ENCODE measurements at places on chromosomes 16 and 17. TPM values are rescaled to one million over a fixed set of nuclear protein-coding genes. Genes with fewer than 3 reads are reported as not detected.

- no peaks in the 10 kb centered on the region for H3K36me3 ChIP-seq
- no peaks in the 10 kb centered on the region for H3K27me3 ChIP-seq
- H3K27ac ChIP-seq, result no peak overlapping the region
- no peak for DNase-seq
- no peak overlapping the region for H3K4me3 ChIP-seq
Measured at GRCh38 chr16:73034374-73034773, 13.6 kb downstream of the ZFHX3 start.

DNA sequence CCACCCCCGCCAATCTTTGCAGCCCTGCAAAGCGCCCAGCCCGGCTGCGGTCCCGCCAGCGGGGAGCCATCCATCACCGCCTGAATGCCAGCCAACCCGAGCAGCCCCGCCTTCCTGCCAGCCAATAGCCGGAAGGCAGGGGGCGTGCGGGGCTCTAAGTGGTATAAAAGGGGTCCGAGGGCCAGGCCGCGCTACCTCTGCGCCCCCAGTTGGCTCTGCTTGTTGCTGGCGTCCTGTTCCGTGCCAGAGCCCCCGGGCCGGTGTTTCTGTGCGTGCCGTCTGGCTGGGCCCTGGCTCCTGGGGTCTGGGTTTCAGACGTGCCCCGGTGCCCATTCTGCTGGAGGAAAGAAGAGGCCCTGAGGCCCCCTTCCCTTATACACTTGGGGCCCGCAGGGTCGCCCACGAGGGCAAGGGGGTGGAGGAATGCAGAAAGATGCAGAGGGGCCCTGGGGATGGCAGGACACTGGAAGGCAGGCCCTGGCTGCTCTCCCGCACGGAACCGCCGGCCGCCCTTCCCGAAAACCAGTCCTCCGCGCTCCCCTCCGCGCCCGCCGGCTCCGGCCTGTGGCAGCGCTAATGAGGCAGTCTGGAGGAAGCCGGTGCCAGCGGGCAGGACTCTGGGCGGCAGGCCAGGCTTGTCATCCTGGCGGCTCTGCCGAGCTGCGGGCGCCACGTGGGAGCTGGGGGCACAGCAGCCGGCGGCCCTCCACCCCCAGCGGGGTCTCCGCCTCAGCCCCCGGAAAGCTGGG is 14.0 kb downstream of the COPZ2 start:
- H3K4me3 ChIP-seq, result peak overlapping the region; percentile 61
- H3K4me1 ChIP-seq, result peaks cover 45% of the 10 kb centered on the region
- H3K36me3 ChIP-seq, result no peaks in the 10 kb centered on the region
- H3K27me3 ChIP-seq, result no peaks in the 10 kb centered on the region

GRCh38 chr17:43662413-43663141 is 855 bp upstream of the MEOX1 start:
- DNase-seq, result no peak
- peaks cover 2% of the 10 kb centered on the region for H3K4me1 ChIP-seq
- H3K4me3 ChIP-seq, result no peak overlapping the region

DNA sequence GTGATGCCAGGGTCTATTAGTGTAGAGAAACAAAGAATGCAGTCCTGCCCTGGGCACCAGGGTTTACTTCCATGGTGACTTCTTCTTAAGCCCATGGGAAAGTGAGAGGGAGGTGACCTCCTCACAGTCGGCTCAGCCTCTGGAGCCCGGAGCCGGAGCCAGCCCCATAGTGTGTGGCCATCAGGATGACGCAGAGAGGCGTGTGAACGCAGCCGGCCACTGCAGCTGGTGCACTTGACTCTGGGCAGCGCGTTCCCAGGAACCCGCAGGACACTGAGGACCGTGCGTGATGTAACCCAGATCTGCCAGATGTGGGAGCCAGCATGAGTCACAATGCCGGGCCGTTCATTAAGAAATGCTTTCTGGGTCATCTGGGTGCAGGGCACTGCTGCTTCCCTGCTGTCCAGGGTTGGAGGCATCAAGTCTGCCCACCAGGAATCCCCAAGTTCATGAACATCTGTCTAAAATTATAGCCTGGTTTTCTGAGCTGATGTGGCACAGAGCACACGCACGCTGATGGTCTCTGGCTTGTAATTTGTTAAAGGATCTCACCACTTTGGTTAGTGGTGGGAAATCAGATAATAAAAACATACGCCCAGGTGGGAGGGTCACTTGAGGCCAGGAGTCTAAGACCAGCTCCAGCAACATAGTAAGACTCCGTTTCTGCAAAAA is 114.1 kb downstream of the PITPNC1 start:
- H3K27ac ChIP-seq, result no peak overlapping the region
- DNase-seq, result peak; percentile 87
- H3K4me1 ChIP-seq, result peaks cover 18% of the 10 kb centered on the region
- peak overlapping the region; percentile 50 for H3K4me3 ChIP-seq

The SLC7A6OS gene
- 16.4 TPM for total RNA-seq

- H3K27me3 ChIP-seq, result no peaks in the 10 kb centered on the region
- H3K27ac ChIP-seq, result no peak overlapping the region
- no peak overlapping the region for H3K4me3 ChIP-seq
- peaks cover 6% of the 10 kb centered on the region for H3K4me1 ChIP-seq
- no peaks in the 10 kb centered on the region for H3K36me3 ChIP-seq
Measured at GRCh38 chr17:44960691-44961090, 7.4 kb downstream of the C1QL1 start.

The KRTAP9-8 gene
- not detected for total RNA-seq

DNA sequence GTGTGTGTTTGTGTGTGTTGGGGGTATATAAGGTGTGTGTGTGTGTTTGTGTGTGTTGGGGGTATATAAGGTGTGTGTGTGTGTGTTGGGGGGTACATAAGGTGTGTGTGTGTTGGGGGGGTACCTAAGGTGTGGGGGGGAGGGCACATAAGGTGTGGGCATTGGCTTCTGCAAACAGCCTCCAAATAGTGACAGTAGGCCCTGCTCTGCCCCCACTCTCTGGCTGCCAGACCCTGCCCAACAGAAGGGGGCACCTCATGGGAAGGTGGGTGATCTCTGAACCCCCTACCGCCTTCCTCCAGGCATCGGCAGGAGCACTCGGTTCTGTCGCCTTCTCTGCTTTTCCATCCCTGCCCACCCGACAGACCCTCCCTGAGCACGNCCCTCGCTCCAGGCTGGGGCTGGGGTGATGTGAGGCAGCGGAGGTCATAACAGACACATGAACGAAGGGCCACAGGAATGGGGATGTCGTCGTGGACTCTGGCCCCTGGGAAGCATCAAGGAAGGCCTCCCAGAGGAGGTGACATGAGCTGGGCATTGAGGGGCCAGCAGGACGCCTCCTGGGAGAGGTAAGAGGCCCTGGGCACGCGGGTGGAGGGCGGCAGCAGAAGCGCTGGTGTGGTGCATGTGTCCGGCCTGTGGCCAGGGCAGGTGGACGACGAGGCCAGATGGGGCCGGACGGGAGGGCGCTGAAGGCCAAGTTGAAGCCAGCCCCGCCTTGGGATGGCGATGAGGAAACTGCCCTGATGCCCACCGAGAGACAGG is 136.6 kb upstream of the RPH3AL start:
- peak overlapping the region; percentile 60 for H3K27ac ChIP-seq
- H3K4me3 ChIP-seq, result peak overlapping the region; percentile 57
- no peaks in the 10 kb centered on the region for H3K36me3 ChIP-seq
- H3K27me3 ChIP-seq, result no peaks in the 10 kb centered on the region
- peaks cover 10% of the 10 kb centered on the region for H3K4me1 ChIP-seq
- DNase-seq, result peak; percentile 54

- H3K27ac ChIP-seq, result no peak overlapping the region
- DNase-seq, result no peak
- no peaks in the 10 kb centered on the region for H3K4me1 ChIP-seq
- H3K27me3 ChIP-seq, result no peaks in the 10 kb centered on the region
- H3K4me3 ChIP-seq, result no peak overlapping the region
Measured at GRCh38 chr16:50531901-50532300, 16.3 kb upstream of the NKD1 start.

The CCL8 gene
- not detected for total RNA-seq

DNA sequence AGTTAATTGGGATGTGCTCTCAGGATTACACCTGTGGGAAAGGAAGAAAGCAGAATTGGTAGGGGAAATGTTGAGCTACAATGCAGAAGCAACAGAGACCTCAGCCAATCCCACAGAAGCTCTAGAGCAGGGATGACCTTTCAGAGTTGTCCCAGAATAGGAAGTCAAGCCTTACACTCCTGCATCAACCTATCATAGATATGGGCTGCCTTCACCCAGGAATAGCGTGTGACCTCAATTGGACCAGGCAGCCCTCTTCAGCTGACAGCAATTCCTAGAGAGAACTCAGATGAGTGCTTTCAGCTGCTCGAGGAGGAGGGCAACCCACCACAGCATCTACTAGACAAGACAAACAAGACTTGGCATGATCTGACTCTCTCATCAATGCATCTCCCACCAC is 189.7 kb downstream of the TMEM132E start:
- H3K4me3 ChIP-seq, result no peak overlapping the region
- no peak for DNase-seq
- H3K27ac ChIP-seq, result no peak overlapping the region

The PRR35 gene
- total RNA-seq, result not detected

GRCh38 chr16:11621920-11622651 is 35.4 kb upstream of the LITAF start:
- no peaks in the 10 kb centered on the region for H3K36me3 ChIP-seq
- DNase-seq, result no peak
- no peak overlapping the region for H3K27ac ChIP-seq
- H3K4me1 ChIP-seq, result peaks cover 3% of the 10 kb centered on the region
- H3K27me3 ChIP-seq, result no peaks in the 10 kb centered on the region

- H3K27me3 ChIP-seq, result peaks cover 20% of the 10 kb centered on the region
- no peak for DNase-seq
- H3K4me1 ChIP-seq, result no peaks in the 10 kb centered on the region
Measured at GRCh38 chr17:9760266-9760665, 31.1 kb downstream of the DHRS7C start.

- H3K4me1 ChIP-seq, result peaks cover 57% of the 10 kb centered on the region
- H3K4me3 ChIP-seq, result peak within 1 kb of the TSS; percentile 75
- peak within 1 kb of the TSS; percentile 76 for H3K27ac ChIP-seq
- peaks cover 17% of the 10 kb centered on the region for H3K36me3 ChIP-seq
Measured at GRCh38 chr17:74212913-74213791, at the start of gene TTYH2. TSS of gene TTYH2 (plus strand) at chr17:74213571. CDS start at chr17:74213588, 17 bp downstream.

GRCh38 chr16:26963109-26963508 is 103.6 kb upstream of the C16orf82 start:
- DNase-seq, result peak; percentile 8
- no peaks in the 10 kb centered on the region for H3K36me3 ChIP-seq
- H3K27me3 ChIP-seq, result peaks cover 33% of the 10 kb centered on the region
- no peak overlapping the region for H3K4me3 ChIP-seq
- no peaks in the 10 kb centered on the region for H3K4me1 ChIP-seq

DNA sequence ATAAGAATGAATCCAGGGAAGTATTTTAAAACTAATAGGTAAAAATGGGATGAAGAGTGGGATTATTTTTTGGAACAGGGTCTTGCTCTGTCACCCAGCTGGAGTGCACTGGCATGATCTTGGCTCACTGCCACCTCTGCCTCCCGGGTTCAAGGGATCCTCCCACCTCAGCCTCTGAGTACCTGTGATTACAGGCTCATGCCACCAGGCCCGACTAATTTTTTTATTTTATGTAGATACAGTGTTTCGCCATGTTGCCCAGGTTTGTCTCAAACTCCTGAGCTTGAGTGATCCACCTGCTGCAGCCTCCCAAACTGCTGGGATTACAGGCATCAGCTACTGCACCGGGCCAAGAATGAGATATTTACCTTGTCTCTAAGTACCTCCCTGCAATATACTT is 22.1 kb downstream of the NSMCE1 start:
- no peaks in the 10 kb centered on the region for H3K27me3 ChIP-seq
- H3K36me3 ChIP-seq, result no peaks in the 10 kb centered on the region
- no peak for DNase-seq
- no peaks in the 10 kb centered on the region for H3K4me1 ChIP-seq
- no peak overlapping the region for H3K27ac ChIP-seq
- H3K4me3 ChIP-seq, result no peak overlapping the region

The TCAP gene
- 1.5 TPM for total RNA-seq

The RNF135 gene
- total RNA-seq, result 11.2 TPM

GRCh38 chr17:28551421-28552175 is 826 bp downstream of the UNC119 start:
- peaks cover 2% of the 10 kb centered on the region for H3K4me1 ChIP-seq
- H3K4me3 ChIP-seq, result peak overlapping the region; percentile 81
- DNase-seq, result no peak
- H3K36me3 ChIP-seq, result peaks cover 13% of the 10 kb centered on the region
- H3K27me3 ChIP-seq, result no peaks in the 10 kb centered on the region

DNA sequence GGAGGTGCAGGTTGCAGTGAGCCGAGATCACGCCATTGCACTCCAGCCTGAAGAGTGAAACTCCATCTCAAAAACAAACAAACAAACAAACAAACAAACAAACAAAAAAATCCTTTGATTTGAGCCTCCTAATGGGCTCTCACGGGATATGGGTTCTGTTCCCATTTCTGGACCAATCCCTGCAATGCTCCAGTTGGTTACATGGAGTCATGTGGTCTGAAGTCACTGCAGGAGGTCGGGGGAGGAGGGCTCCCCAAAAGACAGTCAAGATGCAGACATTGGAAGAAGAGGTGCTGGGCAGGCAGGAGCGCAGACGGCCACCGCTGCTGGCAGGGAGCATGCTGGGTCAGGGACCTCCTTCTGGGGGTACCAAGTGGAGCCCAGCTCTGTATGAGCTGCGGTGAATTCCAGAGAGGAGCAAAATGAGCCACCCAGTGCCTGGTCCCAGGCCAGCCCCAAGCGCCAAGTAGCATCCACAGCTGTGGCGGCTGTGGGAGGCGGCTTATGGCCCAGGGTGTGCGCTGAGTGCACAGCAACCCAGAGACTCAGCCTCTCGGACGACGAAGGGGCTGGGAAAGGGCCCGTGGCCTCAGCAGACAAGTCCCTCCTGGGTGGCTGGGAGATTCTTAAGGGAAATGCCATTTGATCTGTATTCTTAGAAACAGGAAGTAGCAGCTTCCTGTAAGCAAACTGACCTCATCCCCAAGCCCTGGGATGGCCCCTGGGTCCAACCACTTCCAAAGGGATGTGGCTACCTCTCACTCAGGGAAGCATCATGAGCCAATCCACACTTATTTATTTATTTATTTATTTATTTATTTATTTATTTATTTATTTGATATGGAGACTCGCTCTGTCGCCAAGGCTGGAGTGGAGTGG is 19.6 kb upstream of the ATP2A3 start:
- no peaks in the 10 kb centered on the region for H3K27me3 ChIP-seq
- no peaks in the 10 kb centered on the region for H3K4me1 ChIP-seq
- no peak overlapping the region for H3K27ac ChIP-seq
- no peak overlapping the region for H3K4me3 ChIP-seq
- no peak for DNase-seq

The MT1F gene
- 7.3 TPM for total RNA-seq

The C17orf50 gene
- total RNA-seq, result not detected

DNA sequence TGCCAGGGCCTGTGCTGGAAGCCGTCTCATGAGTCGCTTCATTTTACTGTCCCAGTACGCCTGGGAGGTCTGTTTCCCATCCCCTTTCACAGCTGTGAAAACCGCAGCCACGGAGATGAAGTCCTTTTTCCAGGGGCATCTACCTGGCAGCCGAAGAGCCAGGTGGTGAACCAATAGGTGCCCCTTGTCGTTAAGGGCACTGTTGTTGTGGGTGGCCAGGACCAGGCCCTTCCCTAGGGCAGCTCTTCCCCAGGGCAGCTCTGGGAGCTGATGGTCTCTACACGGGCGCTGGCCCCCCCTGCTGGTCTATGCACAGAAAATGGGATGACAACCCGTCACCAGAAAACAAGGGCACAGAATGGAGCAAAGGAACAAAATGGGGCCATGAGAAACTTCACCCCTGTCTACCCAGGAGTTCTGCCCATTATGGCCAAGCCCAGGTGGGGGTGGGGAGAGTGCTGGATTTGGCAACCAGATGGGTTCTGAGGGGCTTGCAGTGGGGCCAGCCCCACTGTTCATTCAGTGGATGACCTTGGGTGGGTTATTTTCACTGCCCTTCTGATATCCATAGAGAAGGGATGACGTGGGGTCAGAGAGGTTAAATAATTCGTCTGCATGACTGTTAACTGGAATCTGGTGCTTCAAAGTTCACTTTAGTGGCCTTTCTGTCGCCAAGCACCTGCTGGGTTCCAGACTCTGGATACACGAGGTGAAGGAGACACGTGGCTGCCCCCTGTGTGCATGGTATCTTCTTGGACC is 11.5 kb downstream of the RMI2 start:
- H3K27me3 ChIP-seq, result no peaks in the 10 kb centered on the region
- H3K36me3 ChIP-seq, result no peaks in the 10 kb centered on the region
- H3K4me1 ChIP-seq, result peaks cover 34% of the 10 kb centered on the region
- DNase-seq, result no peak
